CD4-positive, alpha-beta T cell treated with Interleukin-10 for 1 hour (primary cell): ENCODE measurements at places on chromosomes 1 and 21.

DNA sequence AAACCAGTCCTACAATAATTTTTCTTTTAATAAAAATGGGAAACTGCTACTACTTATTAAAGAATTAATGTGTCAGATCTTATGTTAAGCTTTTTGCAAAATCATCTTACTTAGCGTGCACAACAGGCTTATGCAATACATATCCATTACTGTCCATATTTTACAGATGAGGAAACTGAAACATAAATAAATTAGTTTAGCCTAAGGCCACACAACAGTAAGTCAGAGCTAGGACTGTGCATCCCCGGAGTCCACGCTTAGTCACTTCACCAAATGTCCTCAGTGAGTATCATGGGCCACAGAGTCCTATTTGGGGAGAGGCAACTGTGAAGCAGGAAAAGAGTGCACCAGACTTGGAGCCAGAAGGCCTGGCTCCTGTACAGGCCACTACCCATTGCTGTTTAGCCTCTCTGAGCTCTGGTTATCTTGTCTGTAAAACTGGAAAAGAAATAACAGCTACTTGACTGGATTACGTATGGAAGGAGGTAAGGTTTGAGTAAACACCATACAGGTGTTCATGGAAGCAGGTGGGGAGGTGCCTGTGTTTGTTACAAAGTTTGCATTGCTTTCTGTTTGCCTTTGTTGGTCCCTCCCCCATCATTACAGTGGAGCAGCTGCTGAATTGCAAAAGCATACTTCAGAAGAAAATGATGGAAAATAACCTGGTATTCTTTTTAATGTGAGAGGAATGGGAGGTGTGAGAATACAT is 192.8 kb downstream of the FCRL5 start:
- DNase-seq = no peak

DNA sequence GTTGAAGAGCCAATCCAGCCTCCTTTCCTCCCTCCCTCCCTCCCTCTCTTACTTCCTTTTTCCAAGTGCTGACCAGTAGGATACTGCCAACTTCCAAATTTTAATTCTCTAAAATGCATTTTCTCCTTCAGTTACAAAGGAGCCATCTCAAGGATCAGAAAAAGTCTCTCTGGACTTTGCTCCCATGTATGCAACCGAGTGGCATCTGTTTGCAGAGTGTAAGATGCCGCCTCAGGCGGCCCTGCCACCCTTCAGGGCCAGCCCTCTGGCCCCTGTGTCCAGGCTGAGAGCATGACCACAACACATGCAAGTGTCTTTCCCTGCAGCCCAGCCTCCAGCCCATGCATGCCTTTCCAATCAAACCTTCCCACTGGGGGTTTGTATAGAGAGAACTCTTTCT is 205.3 kb upstream of the RAB4A start:
- DNase-seq = no peak

GRCh38 chr1:186236921-186237320 is 138.1 kb downstream of the TPR start:
- no peak for DNase-seq

- no peak for DNase-seq
Measured at GRCh38 chr21:43613755-43614638, 45.3 kb downstream of the HSF2BP start.

GRCh38 chr1:90334137-90334536 is 339.2 kb downstream of the ZNF326 start:
- no peak for DNase-seq

GRCh38 chr1:24961334-24961733 is 31.3 kb upstream of the RUNX3 start:
- DNase-seq = no peak

- DNase-seq = no peak
Measured at GRCh38 chr1:56133522-56134472, 445.6 kb downstream of the PLPP3 start.

DNA sequence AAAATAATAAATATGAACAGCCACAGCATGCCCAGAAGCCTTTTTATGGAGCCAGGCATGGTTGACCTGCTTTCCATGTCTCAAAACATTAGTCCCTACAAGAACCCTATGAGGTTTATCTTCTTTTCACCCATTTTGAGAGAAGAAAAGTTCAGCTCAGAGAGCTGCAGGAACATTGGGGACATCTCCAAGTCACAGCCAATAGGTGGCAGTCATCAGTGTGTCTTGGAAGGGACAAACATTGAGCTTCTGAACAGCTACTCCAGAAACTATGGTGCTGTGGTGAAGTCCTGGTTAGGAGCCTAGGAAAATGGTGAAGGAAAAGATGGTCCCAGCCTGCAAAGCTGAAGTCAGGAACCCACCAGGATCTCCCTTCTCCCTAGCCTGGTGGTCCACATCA is 73.6 kb downstream of the JMJD4 start:
- no peak for DNase-seq

GRCh38 chr1:210624722-210625121 is 296.0 kb downstream of the HHAT start:
- no peak for DNase-seq

DNA sequence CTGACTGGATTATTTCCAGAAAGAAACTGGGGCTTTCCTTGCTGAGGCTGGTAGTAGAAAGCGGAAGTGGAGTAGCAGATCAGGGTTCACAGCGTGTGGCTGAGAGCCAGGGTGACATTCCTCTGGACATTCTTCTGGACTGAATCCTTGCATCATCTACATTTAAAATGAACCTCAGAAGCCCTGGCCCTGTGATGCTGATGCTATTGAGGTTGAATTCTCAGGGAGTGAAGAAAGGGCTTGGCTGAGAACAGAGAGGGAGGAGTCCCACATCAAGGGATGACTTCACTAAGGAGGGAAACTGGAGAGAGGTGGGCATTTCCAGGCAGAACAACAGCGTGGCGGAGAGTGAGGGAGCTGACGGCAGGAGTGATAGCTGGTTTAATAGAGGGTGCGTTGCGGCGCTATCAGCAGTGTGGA is 102.3 kb upstream of the LMO4 start:
- DNase-seq = no peak

GRCh38 chr1:220572416-220572815 is 44.5 kb downstream of the MARK1 start:
- DNase-seq = no peak

- DNase-seq = no peak
Measured at GRCh38 chr1:63326473-63327380, 4.4 kb downstream of the FOXD3 start.

DNA sequence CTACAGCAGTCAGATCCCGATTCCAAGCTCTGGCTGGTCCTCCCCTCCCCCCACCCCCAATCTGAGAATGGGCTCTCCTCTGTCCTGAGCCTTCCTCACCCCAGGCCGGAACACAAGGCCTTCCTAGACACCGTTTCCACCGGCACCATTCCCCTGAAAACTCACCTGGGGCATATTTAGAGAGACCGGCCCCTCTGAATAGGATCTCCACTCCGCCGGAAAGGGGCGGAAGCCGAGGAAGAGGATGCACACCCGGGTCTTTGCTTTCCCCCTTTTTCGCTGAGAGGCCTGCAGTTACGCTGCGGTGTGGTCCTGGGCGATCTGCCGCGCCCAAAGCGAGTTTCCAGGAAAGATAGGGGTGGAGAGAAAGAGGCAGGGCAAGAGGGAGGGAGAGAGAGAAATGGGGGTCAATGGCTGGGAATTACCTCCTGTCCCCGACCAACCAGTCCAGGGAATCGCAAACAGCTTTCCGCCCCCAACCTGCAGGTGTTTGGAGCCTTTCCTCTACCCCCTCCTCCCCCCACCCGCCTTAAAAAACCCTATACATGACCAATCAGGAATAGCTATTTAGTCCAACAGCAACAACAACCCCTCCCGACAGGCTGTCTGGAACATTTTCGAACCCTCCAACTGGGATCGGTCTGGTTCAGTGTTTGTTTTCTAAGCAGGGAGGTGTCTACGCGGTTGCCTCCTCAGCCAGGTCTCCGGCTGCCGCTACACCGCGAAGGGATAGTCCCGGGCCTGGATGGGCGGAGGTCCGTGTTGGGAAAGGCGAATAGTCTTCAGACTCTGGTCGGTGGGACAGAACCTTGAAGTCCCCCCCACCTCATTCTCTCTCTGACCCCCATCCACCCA is 2.8 kb downstream of the TAL1 start:
- no peak for DNase-seq

DNA sequence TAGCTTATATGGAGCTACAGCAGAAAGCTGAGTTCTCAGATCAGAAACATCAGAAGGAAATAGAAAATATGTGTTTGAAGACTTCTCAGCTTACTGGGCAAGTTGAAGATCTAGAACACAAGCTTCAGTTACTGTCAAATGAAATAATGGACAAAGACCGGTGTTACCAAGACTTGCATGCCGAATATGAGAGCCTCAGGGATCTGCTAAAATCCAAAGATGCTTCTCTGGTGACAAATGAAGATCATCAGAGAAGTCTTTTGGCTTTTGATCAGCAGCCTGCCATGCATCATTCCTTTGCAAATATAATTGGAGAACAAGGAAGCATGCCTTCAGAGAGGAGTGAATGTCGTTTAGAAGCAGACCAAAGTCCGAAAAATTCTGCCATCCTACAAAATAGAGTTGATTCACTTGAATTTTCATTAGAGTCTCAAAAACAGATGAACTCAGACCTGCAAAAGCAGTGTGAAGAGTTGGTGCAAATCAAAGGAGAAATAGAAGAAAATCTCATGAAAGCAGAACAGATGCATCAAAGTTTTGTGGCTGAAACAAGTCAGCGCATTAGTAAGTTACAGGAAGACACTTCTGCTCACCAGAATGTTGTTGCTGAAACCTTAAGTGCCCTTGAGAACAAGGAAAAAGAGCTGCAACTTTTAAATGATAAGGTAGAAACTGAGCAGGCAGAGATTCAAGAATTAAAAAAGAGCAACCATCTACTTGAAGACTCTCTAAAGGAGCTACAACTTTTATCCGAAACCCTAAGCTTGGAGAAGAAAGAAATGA is 37.6 kb downstream of the CENPF start:
- DNase-seq = no peak

GRCh38 chr1:6621429-6622391 is 3.0 kb upstream of the THAP3 start:
- DNase-seq = no peak

GRCh38 chr1:117635805-117636204 is 30.0 kb downstream of the TENT5C start:
- DNase-seq = no peak

DNA sequence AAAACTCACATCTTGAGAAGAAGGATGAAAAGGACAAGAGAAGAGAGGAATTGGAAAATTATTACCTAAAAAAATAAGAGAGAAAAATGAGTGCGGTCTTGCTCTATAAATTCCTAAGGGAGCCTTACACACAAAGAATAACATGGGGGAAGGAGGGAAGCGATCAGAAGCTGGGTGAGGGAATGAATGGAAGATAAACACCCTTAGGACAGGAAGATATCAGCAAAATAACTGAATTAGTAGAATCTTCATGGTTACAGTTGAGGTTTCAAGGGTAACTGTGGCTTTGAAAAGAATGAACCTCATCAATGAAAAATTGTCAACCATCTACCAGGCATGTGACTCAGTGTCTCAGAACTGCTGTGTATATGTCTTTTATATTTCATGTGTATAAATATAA is 192.5 kb upstream of the FOXD3 start:
- no peak for DNase-seq

- DNase-seq = no peak
Measured at GRCh38 chr1:111585447-111586086, 34.0 kb upstream of the RAP1A start.

DNA sequence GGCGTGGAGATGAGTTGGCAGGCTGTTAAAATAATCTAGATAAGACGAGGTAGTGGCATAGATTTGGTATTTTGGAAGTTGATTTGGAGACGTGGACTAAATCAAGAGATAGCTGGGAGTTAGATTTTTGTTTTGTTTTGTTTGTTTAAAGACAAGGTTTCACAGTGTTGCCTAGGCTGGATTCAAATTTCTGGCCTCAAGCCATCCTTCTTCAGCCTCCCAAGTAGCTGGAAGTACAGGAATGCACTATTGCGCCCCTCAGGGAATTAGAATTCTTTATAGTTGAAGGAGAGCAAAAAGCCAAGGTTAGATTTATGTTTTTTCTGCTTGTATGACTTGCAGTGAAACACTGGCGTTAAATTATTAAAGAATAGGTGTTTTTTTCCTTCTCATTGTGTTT is 22.3 kb upstream of the SNRPE start:
- no peak for DNase-seq

GRCh38 chr1:58768191-58768731 is 15.6 kb downstream of the JUN start:
- no peak for DNase-seq

DNA sequence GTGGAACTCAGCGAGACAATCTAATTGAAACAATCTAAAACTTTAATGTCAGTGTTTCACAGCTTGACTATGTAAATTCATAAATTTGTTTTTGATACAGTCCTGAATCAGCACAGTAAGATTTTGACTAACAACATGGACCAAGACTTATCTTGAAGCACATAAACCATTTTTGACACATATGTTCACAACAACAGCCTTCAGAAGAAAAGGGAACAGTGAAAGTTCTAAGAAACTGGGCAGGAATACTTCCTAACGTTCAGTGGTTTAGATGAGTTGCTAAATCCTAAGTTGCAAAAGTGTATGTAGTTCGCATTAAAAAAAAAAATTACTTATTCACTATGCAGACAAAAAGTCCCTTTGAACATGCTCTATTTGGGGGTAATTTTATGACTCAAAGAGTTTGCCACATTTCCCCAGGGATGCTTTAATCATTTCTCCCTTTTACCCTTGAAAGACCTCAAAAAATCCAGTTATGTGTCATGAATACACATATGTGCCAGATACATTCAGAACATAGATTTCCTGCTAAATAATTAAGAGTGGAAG is 120.2 kb downstream of the MRPL39 start:
- no peak for DNase-seq

GRCh38 chr1:97457446-97458089 is 463.3 kb downstream of the DPYD start:
- no peak for DNase-seq

GRCh38 chr1:87437663-87438295 is 109.1 kb downstream of the LMO4 start:
- DNase-seq = no peak

- DNase-seq = no peak
Measured at GRCh38 chr1:108100148-108100547, 100.0 kb downstream of the SLC25A24 start.

DNA sequence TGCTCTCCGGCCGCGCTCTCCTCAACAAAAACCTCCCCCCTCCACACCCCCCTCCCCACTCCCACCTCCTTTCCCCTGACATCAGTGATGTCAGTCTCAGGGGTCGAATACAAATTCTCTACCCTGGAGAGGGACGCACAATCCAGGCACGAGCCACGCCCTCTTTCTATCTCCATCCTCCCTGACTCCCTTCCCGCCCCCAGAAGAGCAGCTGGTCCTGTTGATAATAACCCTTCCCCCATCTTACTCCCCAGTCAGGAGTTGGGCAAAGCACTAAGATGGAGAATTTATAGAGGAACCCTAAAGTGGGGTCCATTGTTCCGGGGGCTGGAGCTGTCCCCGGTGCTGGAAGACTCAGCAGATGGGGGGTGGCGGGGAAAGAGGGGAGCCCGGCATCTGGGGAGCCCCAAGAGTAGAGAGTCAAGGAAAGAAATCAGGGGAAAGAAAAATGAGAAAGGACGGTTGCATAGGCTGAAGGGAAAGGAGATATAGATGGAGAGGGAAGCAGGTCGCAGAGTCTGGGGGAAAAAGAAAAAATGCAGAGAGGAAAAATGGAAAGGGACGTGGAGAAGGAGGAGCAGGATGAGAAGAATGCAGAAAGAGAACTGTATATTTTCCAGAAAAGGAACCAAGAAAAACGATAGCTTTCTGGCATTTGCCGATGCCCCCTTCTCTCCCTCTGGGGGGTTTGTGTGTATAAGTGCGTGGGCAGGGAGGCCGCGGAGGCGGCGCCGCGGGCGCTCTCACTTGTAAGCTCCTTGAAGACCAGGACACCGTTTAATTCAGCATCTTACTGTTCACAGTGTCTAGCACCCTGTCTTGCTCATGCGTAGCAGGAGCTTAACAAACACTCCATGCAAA is at the start of gene CELF3:
Gene CELF3, minus strand, starts transcription at position 33 of the 861 bp plus-strand sequence. CDS start 783 bp downstream, outside the sequence.
- DNase-seq = peak; percentile 20
